H4 (cell line): ENCODE measurements at places on chromosomes 5 and 9. TPM values are rescaled to one million over a fixed set of nuclear protein-coding genes. Genes with fewer than 3 reads are reported as not detected.

GRCh38 chr5:154771383-154771901 lies 16.3 kb downstream of the LARP1 start:
- DNase-seq, result peak; percentile 21

DNA sequence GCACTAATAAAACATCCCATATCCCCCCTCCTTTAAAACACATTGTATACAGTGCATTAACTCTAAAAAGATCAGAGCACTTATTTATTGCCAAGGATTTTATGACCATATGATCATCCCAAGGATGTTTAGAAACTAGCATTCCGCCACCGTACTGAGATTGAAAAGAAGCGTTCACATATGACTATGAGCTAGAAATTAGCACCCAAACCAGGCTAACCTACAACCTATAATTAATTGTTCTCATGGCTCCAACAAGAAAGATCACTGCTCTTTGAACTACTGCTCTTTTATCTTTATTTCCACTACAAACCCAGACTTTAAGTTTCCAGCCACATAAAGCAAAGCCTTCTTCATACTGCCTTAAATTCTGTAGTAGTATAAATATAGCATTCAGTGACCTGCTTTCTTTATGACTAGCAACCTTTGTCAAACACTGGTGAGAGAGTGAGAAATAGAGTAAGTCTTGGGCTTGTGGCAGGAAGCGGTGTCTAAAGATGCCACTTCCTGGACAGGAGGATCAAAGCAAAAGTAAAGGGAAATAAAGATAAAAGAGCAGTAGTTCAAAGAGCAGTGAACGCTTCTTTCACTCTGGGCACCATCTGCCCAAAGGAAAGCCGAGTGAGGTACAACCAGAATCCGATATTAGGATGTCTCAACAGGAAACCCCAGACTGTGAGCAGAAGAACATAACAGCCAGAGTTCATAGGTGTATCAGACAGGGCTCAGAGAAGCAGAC lies 151.1 kb upstream of the ERCC6L2 start:
- DNase-seq, result no peak

GRCh38 chr5:82259172-82259800 lies 18.9 kb downstream of the RPS23 start:
- peak; percentile 17 for DNase-seq

- no peak for DNase-seq
Observed at GRCh38 chr5:93600409-93601070, 17.5 kb downstream of the NR2F1 start.

DNA sequence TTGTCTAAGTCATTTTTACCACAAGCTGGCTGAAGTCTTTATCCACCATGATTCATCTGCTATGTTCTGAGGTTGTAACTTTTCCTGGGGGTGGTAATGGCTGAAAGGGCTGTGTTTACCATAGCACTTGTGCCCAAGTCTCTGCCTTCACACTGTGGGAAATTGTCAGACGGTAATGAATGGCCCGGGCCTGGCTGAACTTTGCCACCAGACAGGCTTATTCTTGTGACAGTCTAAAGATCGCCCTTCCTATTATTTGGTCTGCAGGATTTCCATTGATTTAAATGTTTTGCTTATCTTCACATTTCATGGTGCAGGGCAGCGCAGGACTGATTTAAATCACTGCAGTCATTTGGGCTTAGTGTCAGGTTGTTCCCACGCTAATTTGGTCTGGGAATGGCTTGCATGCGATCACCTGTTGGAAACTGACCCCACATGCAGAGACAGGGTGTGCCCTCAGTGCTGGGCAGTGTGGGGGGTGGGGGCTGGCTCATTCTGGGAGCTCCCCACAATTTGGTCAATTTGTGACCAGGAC lies 109.3 kb upstream of the ICE1 start:
- DNase-seq, result no peak

RAB3C gene
- not detected in 2 replicates for total RNA-seq

TLE1 gene
- total RNA-seq, result 6.2 and 8.7 TPM in 2 replicates

GPR150 gene
- not detected in 2 replicates for total RNA-seq

KCNN2 gene
- total RNA-seq, result 0.31 and 0.55 TPM in 2 replicates
